Transverse colon (tissue), 4 donors: ENCODE measurements at places on chromosomes 7 and 10. TPM values are rescaled to one million over a fixed set of nuclear protein-coding genes. Genes with fewer than 3 reads are reported as not detected.

Gene MBL2
- not detected for total RNA-seq

Gene ABCA13
- 0.37 TPM for total RNA-seq

Gene ASZ1
- not detected for total RNA-seq

Gene HTR7
- 1.3 TPM for total RNA-seq

DNA sequence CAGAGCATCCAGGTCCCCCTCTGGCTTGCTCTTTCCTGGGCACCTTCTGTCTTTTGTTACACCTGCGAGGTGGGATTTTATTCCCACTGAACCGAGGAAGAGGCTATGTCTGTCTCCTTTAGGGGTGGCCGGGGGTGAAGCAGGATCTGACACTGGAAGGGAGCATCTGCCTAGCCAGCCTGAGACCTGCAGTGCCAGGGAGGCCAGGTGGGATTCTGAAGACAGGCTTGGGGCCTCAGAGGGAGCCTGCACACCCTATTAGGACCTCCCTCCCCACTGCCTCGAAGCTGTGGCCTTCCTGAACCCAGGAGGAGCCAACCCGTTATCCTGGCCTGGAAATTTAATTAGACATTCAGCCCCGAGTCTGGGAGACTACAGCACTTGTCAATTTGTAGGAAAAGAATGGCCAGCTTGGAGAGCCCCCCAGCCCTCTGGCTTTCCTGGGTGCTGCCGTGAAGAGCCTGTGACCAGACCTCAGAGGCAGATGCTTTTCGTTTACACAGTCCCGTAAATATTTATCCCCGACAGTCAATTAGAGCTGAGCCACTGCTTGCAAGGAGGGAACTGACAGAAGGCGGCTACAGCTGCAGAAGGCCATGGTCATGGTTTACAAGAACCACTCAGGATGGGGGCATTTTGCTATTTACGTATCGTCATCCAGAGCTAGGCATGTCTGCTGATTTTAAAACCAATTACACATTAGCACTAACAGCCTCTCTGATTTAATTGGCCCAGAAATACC, 19.7 kb downstream of the CHAT start:
- DNase-seq = peak; percentile 1

GRCh38 chr10:124743191-124744101, 732 bp downstream of the FAM53B start:
- no peak for DNase-seq

GRCh38 chr10:119655566-119656001, 4.4 kb downstream of the BAG3 start:
- peak; percentile 52 for DNase-seq

GRCh38 chr7:101558742-101559325, 70.3 kb downstream of the MYL10 start:
- no peak for DNase-seq

DNA sequence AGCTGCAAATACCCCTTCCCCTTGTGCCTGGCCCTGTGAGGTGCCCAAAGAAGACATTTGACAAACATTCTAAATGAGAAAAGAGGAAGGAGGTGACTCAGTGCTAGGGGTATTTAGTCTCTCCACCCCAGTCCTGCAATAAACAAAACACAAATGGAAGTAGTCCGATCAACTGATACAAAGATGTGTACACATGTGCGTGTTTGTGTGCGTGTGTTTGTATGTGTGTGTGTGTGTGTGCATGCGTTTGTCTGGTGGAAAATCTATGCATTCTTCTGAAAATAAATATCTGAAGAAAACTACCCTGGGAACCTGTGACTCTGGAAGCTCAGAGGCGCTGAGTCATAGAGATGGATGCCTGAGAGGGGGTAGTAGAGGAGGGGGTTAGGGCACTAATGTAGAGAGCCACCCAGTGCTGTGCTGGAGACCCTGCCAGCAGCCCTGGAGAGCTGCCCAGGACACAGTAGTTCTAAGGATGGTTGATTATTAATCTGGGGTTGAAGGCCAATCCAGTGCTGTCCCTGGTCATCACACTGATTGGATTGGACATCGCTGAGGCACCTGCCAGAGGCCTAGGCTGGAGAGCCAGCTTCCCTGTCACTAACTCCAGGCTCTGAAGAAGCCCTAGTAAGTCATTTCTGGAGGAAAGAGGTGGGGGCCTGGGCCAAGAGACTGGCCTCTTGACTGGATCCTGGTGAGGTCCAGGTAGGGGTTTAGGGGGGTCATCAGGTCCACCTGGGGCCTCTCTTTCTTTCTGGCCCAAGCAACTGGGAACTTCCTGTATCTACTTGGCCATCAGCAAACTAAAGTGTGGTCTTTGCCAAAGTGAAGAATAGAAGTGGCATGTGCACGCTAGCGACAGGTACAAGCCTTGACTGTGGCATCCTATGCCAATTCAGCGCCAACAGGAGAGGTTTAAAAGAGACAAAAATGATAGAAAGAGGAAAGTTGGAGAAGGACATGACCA, 18.5 kb downstream of the SFTPA1 start:
- no peak for DNase-seq

DNA sequence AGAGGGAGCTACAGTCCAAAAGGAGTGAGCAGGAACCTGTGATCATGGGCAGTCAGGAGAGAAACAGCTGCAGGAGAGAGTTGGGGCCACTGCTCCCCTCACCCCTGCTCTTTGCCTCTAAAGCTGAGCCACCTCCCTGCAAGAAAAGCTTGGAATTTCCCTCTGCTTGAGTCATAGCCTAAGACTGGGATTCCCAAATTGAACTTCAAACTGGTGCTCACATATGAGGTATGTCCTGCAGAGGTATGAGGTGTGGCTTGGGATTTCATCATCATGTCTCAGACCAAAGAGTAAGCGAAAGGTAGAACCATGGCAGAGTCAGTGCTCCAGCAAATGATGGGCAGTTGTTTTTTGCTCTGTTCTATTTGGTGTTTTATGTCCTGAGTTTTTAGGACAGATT, 237.1 kb upstream of the NRP1 start:
- no peak for DNase-seq

DNA sequence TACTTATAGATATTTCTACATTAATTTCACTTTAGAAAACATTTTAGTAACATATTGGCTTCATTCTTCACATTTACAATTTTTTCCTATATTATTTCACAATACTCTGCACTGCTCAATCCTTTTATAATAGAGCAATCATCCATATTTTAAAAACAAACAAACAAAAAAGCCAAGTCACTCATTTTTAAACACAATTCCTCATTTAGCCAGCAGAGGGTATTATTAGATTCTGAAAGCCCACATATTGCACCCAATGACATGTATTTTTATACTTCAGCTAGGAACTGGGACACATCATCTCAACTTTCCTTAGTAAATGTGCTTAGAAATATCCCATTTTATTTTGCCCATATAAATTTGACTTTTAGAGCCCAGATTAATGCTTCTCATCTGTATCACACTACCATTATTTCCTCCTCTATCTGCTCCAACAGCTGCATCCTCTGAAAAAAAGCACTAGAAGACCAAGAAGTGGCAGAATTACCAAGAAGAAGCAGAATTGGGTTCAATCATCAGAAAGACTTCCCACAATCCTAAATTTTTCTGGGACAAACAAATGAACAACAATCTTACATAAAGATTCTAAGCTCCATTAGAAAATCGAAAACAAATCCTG, 29.5 kb downstream of the CTNNA3 start:
- DNase-seq = no peak

DNA sequence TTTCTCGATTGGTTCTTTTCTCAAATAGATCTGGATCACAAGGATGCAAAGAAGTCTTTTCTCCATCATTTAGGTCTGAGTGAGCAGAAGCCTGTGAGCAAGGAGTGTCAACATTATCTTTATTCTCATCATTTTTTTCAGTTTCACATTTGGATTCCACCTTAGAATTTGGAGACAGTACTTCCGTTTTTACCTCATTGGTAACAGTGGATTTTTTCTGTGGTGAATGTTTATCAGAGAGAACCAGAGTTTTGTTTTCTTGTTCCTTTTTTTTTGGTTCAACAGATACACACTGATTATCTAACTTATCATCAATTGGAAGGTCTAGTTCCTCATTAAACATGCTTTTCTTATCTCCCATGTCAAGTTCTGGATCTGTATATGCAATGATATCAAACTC, 151.3 kb downstream of the GALNT11 start:
- DNase-seq = no peak

- DNase-seq = no peak
Measured at GRCh38 chr10:77522268-77522809, 115.3 kb downstream of the KCNMA1 start.

GRCh38 chr10:78974617-78975317, 94.0 kb upstream of the ZMIZ1 start:
- peak; percentile 57 for DNase-seq

- no peak for DNase-seq
Measured at GRCh38 chr7:95817866-95818640, 45.7 kb downstream of the DYNC1I1 start.

DNA sequence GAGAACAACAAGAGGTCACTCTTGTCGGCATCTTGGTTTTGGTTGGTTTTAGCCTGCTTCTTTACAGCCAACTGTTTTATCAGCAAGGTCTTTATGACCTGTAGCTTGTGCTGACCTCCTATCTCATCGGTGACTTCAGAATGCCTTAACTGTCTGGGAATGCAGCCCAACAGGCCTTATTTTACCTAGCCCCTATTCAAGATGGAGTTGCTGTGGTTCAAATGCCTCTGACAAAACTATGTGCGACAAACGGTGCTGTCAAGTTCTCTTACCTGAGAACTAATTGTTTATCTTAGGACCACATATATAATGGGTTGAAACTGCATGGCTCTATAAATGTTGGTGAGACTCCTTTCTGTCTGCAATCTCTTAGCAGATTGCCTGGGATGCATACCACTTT, 35.9 kb upstream of the POT1 start:
- no peak for DNase-seq

- no peak for DNase-seq
Measured at GRCh38 chr10:126569513-126570244, 100.8 kb downstream of the C10orf90 start.

GRCh38 chr7:7183838-7184463, 1.6 kb downstream of the C1GALT1 start:
- no peak for DNase-seq

- no peak for DNase-seq
Measured at GRCh38 chr7:14720785-14721184, 181.8 kb downstream of the DGKB start.

DNA sequence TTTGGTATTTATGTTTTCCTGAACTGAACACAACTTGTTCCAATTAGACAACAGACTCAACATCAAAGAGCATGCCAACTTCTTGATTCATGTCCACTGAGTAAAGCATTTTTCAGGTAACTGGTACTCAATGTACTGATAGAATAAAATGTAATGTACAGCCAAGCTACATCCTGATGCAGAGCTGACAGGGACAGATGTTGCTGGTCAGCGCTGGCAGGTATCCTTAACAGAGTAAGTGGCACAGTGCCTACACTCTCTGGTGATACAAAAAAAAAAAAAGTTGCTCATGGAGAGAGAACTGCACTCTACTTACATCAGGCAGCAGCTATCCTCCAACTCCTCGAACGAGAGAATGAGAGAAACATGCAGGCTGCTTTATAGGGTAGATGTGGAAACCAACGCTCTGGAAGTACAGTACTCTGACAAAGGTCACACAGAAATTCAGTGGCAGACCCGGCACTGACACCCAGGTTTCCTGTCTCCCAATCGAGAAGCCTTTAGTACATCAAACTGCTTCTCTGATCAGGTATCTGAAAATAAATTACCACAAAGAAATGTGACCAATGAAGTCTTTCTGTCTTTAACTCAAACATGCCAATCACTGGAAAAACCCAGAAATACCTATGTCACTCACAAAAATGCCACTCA, 4.6 kb downstream of the ITGB1 start:
- no peak for DNase-seq

DNA sequence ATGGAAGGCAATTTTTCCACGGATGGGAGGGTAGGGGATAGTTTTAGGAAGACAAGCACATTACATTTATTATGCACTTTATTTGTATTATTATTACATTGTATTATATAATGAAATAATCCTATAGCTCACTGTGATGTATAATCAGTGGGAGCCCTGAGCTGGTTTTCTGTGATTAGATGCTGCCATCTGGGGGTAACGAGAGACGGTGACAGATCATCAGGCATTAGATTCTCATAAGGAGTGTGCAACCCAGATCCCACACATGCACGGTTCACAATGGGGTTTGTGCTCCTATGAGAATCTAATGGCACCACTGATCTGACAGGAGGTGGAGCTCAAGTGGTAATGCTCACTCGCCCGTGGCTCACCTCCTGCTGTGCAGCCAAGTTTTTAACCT, 103.9 kb upstream of the STK17A start:
- no peak for DNase-seq

GRCh38 chr10:76982671-76983070, 654.9 kb downstream of the KCNMA1 start:
- no peak for DNase-seq

DNA sequence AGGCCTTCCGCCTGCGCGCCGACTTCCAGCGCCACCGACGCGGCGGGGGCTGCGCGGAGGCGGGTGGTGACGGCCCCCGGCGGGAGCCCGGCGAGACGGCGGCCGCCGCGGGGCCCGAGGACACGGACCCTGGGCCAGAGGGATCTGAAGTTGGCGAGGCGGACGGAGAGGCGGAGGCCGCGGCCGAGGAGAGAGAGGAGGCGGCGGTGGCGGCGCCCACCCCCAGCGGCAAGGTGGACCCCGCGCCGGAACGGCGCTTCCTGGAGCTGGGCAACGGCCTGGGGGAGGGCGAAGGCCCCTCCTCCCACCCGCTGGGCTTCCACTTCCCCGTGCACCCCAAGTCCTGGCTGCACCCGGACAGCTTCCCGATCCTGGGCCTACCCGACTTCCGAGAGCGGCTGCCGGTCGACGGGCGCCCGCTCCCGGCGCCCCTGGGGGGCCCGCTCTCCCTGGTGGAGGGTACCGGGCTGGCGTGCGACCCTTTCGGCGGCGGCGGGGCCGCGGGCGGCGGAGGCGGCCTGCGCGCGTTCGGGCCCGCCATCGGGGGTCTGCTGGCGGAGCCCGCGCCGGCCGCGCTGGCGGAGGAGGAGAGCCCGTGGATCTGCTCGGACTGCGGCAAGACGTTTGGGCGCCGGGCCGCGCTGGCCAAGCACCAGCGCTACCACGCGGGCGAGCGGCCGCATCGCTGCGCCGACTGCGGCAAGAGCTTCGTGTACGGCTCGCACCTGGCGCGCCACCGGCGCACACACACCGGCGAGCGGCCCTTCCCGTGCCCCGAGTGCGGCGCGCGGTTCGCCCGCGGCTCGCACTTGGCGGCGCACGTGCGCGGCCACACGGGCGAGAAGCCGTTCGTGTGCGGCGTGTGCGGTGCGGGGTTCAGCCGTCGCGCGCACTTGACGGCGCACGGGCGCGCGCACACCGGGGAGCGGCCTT, 16.2 kb downstream of the ZNF316 start:
- DNase-seq = no peak

DNA sequence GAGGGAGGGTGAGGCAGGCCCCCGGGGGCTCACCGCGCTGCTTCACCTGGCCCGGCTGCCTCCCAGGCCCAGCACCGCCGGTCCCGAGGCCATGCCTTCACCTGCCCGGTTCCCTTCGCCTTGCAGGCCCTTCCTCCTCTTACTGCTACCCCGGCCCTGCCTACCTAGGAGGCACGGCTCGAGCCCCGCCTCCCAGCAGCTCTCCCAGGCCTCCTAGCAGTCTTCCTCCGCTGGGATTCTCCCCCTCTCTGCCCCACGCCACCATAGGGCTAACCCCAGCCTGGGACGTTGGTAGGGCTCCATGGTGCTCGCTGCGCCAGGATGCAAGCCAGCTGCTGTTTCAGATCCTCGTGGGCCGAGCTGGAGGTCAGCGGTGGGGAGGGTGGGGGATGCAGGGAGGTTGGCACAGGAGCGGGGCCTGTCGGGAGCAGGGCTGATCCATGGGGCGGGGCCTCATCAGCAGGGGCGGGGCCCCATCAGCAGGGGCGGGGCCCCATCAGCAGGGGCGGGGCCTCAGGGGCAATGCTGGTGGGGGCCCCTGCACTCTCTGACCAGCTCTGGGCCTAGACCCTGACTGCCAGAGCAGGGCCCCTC, 63.3 kb downstream of the RASGEF1A start:
- no peak for DNase-seq

- DNase-seq = no peak
Measured at GRCh38 chr7:155168597-155169480, 98.7 kb downstream of the HTR5A start.
